Suppressor macrophage treated with lipopolysaccharide for 1 hour (primary cell): ENCODE measurements at places on chromosomes 12 and 14.

GRCh38 chr14:67673451-67673850 is 981 bp downstream of the VTI1B start:
- no peak for DNase-seq

- peak; percentile 44 for DNase-seq
Measured at GRCh38 chr12:19131025-19131444, 1.5 kb downstream of the PLEKHA5 start.

- DNase-seq, result no peak
Measured at GRCh38 chr14:76752744-76753143, 8.5 kb upstream of the VASH1 start.

DNA sequence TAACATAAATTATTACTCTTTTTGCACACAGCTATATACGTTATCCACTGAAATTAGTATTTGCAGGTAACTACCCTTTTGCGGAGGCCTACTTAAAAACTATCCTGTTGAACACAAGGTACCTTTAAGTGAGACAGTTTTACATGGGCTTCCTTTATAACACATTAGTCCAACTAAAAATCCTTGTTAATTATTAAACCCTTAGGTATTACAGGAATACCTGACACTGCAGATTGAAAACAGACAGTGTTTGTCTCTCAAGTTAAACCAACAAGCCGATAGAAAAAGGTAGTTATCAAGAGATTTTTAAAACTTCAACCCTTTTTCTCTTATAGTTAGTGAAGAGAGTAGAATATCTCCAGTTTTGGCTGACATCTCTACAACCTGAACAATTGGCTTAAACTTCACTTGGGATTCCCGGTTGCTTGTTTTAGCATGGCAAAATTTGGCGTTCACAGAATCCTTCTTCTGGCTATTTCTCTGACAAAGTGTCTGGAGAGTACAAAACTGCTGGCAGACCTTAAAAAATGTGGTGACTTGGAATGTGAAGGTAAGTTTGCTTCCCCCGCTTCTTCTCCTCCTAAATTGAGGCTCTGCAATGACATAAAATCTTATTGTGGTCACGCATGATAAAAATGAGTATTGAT is at the start of gene MIA2:
MIA2 (plus strand) TSS at position 236 of the 647 bp plus-strand sequence; CDS start at position 436, 200 bp downstream.
- no peak for DNase-seq

DNA sequence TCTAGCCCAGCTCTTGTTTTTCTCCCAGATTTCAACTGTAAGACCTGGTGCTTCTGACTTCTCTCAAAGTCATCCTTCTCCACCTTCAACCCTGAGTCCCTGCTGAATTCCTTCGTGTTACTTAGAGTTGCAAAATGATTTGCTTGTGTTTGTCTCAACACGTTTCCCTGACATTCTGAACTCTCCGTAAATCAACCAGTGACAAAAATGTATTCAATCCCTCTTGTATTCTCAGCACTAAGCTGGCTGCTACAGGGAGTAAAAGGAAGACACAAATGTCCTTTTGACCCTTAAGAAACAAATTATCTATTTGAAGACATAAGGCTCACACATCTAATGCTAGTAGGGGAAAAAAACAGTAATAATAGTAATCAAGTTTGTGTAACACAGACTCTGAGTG is 514.0 kb upstream of the TMPO start:
- DNase-seq, result no peak

- DNase-seq, result no peak
Measured at GRCh38 chr12:31234955-31235867, 90.7 kb downstream of the SINHCAF start.

GRCh38 chr12:124713041-124713435 is 145.6 kb upstream of the NCOR2 start:
- peak; percentile 96 for DNase-seq

- DNase-seq, result no peak
Measured at GRCh38 chr12:43824207-43824775, 11.6 kb upstream of the TMEM117 start.

DNA sequence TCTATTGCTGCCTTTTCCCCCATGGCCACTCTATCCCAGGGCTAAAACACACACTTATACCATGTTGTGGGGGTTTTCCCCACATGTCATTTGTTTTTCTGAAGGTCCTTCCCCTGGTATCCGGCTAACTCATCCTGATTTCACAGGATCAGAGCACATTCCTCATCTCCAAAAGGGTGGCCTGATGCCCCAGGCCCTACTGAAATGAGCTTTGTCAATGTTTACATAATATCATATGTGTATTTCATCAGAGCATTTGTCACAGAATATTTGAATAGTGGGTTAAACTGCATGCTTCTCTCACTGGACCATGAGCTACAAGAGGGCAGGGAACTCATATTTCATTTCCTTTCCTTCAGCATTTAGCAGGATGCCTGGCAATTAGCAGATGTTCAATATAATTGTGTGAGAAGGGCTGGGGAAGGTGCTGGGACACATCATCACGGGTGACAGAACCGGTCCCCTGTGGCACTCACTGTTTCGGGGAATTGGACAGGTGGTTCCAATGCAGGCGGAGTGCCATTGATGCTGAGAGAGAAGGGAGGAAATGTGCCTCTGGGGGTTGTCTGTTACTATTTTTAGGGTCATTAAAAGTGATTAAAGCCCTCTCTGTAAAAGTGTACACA is 26.8 kb downstream of the EMP1 start:
- DNase-seq, result no peak
